Amygdala (tissue), 56 donors: ENCODE measurements at places on chromosomes 2 and 18.

GRCh38 chr2:183488421-183488820, 364.2 kb downstream of the NUP35 start:
- no peak for DNase-seq

- no peak for DNase-seq
These were observed 101.5 kb upstream of the STON1 start for GRCh38 chr2:48428449-48428848.

DNA sequence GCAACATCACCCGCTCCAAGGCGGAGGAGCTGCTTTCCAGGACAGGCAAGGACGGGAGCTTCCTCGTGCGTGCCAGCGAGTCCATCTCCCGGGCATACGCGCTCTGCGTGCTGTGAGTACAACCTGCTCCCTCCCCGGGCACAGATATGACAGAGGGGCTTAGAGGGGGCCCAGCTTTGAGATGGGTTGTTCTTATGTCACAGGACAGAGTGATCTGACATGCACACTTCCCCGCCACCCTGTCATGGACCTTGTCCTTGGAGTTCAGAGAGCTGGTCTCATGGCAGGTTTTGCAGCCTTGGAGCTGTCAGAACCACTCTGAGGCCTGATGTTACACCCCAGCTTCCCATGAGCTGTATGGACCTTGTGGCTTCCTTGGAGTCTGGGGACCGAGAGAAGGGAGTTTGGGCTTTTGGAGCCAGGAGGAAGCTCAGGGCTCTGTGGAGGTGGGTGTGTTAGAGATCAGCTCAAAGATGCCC, 398 bp downstream of the INPP5D start:
- no peak for DNase-seq

DNA sequence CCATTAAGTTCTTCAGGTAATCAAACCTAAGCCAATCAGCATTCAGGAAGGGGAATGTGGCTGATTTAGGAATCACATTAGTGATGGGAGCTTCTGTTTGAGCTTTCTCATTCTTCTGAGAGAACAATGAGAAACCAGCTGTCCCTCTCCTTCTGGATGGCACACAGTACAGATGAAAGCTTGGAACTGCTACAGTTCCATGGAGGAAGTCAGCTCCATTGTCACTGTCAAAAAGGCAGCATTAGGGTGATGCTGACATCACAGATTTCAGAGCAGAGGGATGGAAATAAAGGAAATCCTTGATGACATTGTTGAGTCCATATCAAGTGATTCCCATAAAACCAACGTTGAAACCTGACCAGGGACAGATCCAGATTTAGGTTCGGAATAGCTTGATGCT, 36.1 kb upstream of the ACYP2 start:
- no peak for DNase-seq

DNA sequence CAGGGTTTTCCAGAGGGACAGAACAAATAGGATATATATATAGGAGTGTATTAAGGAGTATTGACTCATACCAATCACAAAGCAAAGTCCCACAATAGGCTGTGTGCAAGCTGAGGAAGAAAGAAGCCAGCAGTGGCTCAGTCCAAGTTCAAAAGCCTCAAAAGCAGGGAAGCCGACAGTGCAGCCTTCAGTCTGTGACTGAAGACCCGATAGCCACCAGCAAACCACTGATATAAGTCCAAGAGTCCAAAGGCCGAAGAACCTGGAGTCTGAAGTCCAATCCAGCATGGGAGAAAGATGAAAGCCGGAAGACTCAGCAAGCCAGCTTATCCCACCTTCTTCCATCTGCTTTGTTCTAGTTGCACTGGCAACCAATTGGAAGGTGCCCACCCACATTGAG, 39.0 kb upstream of the GPD2 start:
- DNase-seq = no peak

- peak; percentile 37 for DNase-seq
These were observed 30.2 kb downstream of the NYAP2 start for GRCh38 chr2:225429717-225430116.

GRCh38 chr2:19465978-19466377, 107.6 kb upstream of the OSR1 start:
- DNase-seq = no peak

GRCh38 chr2:219628986-219629901, 1.8 kb downstream of the SLC4A3 start:
- no peak for DNase-seq

GRCh38 chr2:133476931-133477615, 91.2 kb downstream of the NCKAP5 start:
- no peak for DNase-seq

DNA sequence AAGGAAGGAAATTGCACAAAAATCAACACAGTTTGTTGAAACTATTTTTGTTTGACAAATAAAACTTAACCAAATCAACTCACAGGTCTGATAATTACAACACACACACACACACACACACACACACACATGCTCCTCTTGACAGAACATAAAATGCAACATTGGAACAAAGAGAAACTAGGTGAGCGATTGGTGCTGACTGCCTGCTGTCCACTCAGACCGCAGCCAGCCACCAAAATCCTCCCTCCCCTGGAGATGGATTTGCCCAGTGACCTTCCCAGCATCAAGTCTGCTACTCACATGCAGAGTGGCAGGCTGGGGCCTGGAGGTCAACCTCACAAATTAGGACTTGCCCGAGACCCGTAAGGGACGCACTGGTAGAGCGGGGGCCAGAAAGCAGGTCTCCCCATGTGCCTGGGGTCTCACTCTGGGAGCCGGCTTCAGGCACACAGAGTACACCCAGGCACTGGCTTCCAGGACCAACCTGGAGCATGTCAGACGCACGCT, 61.4 kb downstream of the DIPK1C start:
- DNase-seq = no peak

DNA sequence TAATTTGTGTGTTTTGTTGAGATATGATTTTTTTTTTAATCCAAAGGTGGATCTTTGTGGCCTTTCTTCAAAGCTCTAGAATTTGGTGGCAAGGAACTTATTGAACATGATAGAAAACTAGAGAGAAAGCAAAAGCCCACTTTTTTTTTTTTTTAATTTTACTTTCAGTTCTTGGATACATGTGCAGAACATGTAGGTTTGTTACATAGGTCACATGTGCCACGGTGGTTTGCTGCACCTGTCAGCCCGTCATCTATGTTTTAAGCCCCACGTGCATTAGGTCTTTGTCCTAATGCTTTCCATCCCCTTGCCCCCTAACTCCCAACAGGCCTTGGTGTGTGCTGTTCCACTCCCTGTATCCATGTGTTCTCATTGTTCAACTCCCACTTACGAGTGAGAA, 135.9 kb downstream of the RHBDD1 start:
- no peak for DNase-seq

DNA sequence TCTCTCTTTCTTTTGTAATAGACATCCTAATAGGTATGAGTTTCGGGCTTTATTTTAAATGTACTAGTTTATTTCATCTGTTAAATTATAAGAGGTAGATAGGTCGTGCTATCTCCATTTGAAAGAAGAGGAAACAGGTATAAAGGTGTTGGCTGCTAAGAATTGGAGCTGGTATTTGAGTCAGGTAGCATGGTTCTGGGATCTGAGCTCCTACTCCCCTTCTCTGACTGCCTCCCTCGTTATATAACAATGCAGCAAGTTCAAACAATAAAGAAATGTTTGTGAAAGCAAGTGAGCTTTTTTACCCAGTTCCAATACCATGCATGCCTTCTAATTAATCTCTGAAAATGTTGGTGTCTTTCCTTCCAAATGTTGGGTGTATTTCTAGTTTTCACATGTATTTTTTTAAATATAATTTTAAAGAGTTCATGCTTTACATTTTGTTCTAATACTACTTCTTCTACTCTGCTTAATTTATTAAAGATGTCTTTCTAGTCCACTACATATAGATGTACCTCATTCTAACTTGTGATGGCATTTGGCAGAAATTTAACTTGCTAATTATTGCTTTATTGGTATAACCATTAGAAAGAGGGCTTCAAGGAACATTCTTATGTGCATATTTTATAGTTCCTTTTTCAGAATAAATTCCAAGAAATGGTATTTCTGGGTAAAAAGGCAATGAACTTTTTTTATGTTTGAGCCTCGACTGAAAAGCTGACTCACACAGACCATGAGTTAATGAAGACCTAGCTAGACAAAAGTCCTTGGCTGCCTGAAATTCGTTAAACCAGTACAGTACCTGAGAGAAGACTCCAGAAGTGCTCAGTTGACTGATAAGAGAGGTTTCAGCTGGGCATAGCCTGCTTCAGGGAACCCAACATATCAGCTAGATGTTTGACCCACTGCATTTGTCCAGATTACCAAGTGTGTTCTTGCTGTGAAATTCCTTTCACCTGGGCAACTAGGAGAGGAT, 133.5 kb downstream of the CERS6 start:
- DNase-seq = no peak

DNA sequence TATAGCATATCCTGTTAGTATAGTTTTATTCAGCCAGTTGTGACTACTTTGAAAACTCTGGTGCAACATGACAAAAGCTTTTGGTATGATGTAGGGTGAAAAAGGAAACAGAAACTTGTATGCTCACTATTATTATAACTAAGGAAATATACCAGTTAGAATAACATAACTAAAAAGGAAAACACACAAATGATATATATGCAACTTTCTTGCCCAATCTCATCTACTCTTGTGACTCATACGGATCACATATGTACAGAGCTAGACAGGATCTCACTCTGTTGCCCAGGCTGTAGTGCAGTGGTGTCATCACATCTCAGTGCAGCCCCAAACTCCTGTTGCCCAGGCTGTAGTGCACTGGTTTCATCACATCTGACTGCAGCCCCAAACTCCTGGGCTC, 12.4 kb upstream of the TLK1 start:
- DNase-seq = no peak

DNA sequence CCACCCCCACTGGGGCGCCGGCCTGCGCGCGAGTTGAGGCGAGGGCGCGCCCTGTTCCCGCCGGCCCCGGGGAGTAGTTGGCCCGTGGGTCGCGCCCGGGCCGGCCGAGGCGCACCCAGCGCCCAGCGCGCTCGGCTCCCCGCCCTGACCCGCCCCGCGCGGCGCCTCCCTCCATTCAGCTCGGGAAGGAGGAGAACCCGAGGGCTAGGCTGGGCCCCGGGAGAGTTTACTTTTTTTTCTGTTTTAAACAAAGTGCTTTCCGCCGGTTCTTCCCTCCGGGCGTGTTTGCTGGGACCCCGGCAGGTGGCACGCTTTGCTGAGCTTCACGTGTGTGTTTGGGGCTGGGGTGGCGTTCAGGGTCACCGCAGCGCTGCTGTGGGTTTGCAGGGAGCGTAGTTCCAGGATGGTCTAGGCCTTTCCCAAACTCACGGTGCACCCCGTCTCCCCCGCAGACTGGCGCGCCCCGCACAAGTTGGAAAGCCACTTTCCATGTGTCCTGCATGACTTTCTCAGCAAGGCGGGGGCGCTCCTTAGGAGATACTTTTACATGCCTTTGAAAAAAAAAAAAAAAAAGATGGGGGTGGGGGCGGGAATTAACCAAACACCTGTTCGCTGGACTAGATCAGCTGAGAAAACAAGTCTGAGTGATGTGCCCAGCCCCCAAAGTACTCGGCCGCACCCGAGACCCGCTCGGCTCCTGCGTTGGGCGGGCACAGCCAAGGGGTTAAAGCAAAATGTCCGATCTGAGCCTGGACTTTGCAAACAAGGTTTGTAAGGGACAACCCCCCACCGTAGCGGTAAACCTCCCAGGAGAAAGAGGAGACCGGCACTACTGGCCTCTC, 825 bp downstream of the ITGA6 start:
- no peak for DNase-seq

DNA sequence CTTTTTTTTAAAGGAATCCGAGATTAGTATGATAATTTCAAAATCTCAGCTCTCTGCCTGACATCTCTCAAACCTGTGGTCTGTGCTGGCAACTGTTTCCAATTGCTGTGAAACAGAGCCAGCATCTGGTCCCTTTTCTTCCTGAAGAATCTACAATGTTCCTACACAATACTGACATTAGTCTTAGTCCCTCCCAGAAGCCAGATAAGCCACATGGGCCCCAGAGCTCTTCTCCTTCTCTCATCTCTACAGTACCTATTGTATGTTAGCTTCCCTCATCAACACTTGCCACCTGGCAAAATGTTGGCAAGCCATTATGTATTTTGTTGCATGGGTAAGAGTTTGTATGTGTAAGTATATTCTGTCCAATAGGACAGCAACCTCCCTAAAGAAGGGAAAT, 62.9 kb upstream of the CDKL4 start:
- DNase-seq = no peak
